Activated CD8-positive, alpha-beta memory T cell treated with anti-CD3 and anti-CD28 coated beads for 36 hours (primary cell): ENCODE measurements at places on chromosomes 13 and 19. TPM values are rescaled to one million over a fixed set of nuclear protein-coding genes. Genes with fewer than 3 reads are reported as not detected.

PNMA8A gene
- 1.1 TPM for total RNA-seq

SWSAP1 gene
- 2.6 TPM for total RNA-seq

C3 gene
- total RNA-seq = 0.74 TPM

CEACAM20 gene
- not detected for total RNA-seq

TEKTIP1 gene
- total RNA-seq = 0.67 TPM
